Forelimb muscle (tissue), 1 donor: ENCODE measurements at places on chromosomes 6 and 20. TPM values are rescaled to one million over a fixed set of nuclear protein-coding genes. Genes with fewer than 3 reads are reported as not detected.

Gene MARCKS
- polyA plus RNA-seq: 166 TPM

Gene FAM162B
- polyA plus RNA-seq: 5.5 TPM

- no peak for DNase-seq
These were observed 3.2 kb upstream of the SIRPA start for GRCh38 chr20:1892119-1892385.

DNA sequence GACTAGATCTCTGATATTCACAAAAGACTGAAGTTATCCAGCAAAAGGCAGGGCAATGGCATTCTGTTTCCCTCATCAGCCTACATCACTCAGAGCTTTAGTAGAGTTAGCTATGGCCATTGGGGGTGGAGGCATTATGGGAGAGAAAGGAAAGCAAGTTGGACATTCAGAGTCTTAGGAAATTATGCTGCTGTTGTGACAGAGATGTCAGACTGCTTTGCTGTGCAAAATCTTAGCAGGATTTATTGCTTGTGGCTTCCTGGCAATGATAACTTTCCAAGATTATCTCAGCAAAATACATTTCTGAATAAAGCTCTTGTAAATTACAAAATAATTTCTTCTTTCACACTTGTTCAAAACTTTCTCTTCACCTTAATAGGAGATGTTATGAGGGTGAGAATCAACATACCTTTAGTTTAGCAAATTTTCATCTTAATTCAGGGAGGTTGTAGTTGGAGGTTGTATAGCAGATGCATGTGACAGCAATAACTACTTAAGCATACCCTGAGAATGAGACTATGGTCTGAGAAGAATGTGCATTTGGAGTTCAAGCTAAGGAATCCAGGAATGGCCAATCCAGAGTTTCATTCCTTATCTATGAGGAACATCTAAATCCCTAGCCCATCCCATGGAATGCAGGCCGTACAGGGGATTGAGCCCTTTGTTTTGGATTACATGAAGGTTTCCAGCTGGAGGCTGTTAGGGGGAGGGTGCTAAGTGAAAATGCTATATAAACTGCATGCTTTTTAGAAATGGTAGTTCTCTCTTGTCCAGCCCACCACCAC is 179.8 kb downstream of the HAO1 start:
- DNase-seq: no peak

DNA sequence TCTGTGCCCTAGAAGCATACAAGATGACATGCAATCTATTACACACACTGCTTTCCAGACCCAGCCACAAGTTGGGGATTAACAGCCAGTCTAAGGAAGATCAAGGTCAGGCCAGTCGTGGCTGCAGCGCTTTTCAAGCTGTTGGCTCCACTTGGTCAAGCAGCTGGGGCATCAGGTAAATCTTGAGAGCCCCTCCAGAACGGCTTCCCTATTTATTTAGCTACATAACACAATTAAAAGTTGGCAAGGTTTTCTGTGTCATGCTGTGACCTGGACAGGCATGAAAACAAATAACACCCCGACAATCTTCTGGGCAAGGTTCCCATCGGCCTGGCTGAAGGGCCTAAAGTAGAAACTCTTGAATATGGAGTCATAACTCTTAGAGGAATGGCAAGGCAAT is 524.3 kb downstream of the PRKN start:
- DNase-seq: no peak
